Right cardiac atrium (tissue), 5 donors: ENCODE measurements at places on chromosomes 6 and 20. TPM values are rescaled to one million over a fixed set of nuclear protein-coding genes. Genes with fewer than 3 reads are reported as not detected.
A peak's percentile ranks its signal among the peaks of the same experiment; 100 is the strongest.

GRCh38 chr20:16485401-16485800 is 87.8 kb downstream of the KIF16B start:
- no peak for DNase-seq

GRCh38 chr6:118746145-118746824 is 94.9 kb upstream of the CEP85L start:
- DNase-seq, result no peak

DNA sequence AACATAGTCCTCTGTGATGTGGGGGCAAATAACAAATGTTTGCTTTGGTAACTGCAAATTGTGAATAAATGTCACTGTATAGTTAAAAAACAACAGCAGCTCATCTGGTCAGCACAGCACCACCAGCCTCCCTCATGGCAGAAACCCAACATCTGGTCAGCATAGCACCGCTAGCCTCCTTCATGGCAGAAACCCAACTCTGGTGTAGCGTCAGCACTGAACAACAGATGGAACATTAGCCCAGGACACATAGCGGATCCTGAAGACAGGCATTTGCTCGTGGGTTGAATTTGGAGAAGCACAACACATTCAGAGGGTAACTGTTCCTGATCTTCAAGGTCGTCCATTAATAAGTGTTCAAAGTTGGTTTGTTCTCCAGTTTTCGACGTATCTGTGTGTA is 265.9 kb downstream of the DLL1 start:
- DNase-seq, result no peak

DNA sequence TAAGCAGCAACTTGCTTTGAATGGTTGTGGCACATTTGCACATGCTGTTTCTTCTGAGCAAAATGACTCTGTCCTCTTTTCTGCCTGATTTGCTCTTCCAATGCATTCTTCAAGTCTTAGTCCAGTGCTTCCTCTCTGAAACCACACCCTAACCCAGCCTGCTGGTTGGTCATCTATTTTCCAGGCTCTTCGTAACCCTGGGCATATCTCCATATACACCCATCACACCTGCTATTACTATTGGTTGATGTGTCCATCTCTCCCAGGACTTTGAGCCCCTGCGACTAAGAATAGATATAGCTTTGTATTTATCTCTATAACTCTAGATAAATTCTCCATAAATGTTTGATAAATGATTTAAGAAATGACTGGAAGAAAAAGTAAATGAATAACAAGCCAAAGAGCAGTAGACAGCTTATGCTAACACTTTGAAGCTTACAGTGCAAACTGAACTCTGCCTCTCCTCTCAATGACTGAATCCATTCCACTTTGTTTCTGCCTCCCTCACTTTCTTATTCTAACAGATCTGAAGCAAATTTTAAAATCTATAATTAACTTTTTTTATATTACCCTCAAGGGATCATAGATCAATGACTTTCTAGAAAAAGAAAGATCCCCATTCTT is 59.7 kb upstream of the NT5E start:
- DNase-seq, result no peak

DNA sequence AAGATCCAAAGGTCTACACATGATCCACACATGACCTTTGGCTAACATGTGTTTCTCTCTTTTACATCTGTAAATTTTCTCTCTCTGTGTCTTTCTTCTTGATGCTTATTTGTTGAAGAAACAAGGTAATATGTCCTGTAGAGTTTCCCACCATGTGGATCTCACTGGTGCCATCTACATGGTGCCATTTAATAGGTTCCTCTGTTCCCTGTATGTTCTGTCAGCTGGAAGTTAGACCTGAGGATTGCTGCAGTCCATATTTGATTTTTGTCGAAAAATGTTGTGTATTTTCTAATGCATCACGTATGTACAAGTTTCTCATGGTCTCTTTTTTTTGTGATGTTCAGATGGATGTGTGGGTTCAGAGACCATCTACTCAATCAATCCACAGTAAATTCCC is 30.0 kb downstream of the FOXA2 start:
- DNase-seq, result no peak

Gene CST2
- not detected for polyA plus RNA-seq

Gene PPIL4
- 19.8 TPM for polyA plus RNA-seq

DNA sequence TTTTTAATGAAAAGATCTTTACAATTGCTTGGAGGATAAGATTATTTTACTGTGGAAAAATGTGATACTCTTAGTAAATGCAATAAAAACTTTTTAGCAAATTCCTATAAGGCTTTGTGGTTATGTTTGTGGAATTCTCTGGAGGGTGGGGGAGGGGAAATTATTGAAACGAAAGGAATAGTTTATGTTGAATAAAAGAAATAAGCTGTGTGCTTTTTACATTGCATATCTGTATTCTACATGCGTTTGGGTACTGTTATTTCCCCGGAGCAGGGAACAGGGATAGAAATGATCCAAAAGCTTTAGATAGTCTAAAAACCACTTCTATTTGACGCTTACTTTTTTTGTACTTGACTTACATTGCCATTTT is 143.8 kb downstream of the SLC16A10 start:
- DNase-seq, result no peak

Gene HSF2
- polyA plus RNA-seq, result 37.3 TPM

- no peak for DNase-seq
Observed at GRCh38 chr6:107550906-107551305, 61.0 kb downstream of the SOBP start.

GRCh38 chr6:67252663-67253062 is 1382.4 kb upstream of the ADGRB3 start:
- no peak for DNase-seq

DNA sequence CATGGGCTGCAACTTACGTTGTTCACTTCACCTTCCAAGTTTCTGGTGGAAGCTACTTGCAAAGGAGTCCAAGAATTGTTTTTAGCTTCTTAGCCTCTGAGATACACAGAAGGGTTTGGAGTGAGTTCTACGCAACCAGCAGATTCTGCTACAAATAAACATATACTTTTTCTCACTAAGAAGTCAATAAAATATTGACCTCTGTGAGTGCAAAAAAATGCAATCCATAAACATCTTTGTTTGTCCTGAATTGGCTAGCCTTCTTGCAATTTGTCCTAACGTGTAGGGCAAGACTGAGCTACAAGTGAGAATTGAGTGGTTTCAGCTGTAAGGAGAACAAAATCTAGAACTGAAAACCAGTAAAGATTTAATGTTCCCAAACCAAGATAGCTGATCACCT is 26.2 kb upstream of the E2F3 start:
- no peak for DNase-seq

DNA sequence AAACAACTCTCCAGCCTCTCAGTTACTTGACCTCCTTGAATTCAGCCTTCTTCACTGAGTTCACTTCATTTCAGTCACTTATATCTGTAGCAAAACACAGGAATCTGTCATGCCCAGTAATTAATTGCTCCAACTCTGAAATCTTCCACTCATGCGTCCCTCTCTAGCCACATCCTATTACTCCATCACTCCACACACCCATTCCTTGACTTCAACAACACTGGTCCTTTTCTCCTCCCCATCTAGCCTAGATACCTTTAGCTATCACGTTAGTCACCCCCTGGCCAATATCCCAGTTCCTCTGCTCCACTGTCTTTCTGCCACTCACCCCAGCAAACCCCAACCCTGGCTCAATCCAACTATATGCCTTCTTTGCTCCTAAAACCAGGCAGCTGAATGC is 7.7 kb downstream of the ZHX3 start:
- DNase-seq, result no peak

DNA sequence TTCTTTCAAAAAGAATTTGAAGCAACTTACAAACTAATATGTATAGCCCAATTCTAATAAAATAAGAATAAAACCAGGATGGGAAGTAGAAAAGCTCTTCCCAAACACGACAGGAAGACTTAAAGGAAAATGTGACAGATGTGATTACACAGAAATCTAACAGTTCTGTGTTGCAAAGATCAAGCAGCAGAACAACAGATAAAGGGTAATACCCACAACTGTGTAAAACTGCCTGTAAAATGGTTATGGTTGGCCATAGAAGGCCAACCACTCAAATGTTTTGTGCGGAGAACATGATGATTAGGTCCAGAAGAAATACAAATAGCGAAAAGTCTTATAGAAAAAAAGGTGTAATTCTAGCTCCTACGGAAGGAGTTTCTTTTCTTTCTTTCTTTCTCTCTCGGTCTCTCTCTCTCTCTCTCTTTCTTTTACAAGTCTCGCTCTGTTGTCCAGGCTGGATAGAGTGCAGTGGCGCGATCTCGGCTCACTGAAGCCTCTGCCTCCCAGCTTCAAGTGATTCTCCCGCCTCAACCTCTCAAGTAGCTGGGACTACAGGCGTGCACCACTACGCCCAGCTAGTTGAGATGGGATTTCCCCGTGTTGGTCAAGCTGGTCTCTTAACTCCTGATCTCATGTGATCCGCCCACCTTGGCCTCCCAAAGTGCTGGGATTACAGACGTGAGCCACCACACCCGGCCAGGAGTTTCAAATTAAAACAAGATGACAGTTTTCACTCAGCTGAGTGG is 128.5 kb downstream of the QRSL1 start:
- DNase-seq, result no peak

DNA sequence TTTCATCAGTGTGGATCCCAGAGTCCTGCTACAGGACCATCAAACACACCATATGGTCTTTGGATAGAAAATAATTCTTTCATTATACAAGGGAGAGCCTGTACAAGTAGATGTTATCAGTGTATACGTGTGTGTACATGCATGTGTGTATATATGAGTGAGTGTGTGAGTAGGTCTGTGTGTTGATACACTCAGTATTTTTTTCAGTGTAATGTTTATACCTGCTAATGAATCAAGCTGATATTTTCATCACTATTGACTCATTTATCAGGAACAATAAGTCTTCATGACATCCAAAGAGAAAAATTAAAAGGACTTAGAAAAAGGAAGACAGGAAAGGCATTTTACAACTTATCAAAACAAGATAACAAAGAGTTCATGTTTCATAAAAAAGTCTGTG is 66.5 kb downstream of the EPM2A start:
- DNase-seq, result no peak

Gene CDH22
- 4.0 TPM for polyA plus RNA-seq

Gene MARCKS
- polyA plus RNA-seq, result 11.0 TPM

DNA sequence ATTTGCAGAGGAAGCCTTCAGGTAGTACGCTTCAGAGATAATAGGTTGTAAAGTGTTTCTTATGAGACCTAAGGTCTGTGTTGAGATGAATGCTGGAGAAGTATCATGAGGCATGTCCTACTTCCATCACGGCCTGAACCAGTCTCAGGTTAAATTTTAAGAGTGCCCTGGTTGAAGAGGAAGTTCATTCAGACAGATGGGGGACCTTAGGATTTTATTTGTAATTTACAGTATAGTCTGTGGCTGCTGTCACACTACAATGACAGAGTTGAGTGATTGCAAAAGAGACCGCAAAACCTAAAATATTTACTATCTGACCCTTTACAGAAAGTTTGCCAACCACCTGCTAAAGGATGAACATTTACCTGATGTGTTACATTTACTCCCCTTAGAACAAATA is 70.9 kb downstream of the UST start:
- no peak for DNase-seq

Gene FOXC1
- polyA plus RNA-seq, result 7.2 TPM

DNA sequence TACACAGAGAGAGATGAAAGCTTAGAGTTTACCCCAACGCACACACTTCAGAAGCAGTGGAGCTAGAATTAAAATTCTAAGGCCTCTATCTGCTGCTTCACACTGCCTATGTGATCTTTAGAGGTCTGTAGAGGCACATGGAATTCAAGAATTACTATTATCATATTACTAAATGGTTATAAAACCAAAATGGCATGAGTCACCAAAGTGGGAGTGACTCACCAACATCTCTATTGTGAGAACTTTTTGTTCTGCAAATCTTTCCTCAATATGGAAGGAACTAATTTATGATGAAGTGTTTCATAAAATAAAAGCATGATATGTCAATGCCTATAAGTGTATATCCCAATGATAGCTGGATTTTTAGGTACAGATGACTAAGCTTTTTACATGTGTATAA is 28.5 kb upstream of the TMEM244 start:
- DNase-seq, result no peak

GRCh38 chr6:38116248-38116647 is 296.7 kb downstream of the ZFAND3 start:
- no peak for DNase-seq

DNA sequence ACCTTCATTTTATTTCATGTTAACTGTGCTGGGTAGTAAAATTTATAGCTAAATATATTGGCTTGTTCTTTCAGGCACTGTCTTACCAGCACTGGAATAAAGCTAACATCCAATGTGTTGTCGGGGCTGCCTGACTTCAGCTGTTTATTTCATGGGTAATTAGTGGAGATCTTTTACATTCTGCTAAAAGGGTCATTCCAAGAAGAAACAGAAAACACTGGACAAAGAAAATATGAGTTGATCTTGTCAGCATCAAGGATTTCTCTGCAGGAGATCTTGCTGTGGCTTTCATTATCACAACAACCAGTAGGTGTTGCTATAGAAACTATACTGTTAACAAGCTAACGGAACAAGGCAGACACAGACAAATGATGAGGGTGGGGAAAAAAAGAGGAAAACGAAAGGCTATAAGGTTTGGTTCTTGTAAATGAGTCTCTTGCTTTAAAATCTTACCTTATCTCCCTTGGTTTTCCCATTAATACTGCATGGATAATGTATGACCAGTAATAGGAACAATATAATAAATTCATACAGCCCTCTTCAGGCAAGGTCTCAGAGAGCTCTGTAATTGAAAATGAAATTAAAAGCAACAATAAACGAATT is 206.8 kb downstream of the SIM1 start:
- DNase-seq, result no peak

Gene MOXD1
- polyA plus RNA-seq, result 1.2 TPM

- no peak for DNase-seq
Observed at GRCh38 chr20:10094566-10095173, 59.9 kb downstream of the ANKEF1 start.

DNA sequence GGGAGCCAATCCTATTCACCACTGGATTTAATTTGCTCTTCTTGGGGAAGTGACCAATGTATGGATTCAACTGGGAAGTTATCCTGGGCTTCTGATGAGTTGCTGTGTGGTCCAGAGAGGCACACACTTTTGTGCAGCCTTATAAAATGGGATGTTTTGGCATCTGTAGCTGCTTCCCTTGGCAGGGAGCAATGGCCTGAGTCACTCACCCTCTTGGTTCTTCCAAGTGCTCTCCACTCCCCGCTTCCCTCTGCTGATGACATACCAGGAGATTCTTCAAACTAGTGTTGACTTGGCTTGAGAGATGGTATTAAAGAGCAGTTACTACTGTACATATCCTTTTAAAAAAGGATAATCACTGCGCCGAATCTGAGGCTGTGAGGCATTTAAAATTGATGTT is 105.8 kb downstream of the JARID2 start:
- peak; percentile 63 for DNase-seq

DNA sequence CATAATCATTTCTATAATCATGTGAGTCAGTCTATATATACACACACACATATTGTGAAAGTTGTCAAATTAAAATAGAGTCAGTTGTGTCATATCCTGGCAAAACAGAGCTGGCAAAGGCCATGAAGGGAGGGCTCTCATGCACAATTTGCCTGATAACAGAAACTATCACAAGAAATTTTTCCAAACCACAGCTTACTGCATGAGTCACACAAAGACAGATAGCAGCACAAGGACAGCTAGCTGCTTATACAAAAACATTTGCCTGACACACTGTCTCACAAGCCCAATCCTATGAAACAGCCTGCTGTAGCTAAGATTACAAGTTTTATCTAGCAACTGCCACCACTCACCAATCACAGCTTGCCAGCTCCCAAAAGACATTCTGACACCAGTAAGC is 848.5 kb upstream of the MAN1A1 start:
- peak; percentile 12 for DNase-seq
